ENCODE measurements at places on chromosomes 13 and 19.

GRCh38 chr19:18633321-18633720 lies 3.5 kb upstream of the KLHL26 start:
- no peak for DNase-seq

DNA sequence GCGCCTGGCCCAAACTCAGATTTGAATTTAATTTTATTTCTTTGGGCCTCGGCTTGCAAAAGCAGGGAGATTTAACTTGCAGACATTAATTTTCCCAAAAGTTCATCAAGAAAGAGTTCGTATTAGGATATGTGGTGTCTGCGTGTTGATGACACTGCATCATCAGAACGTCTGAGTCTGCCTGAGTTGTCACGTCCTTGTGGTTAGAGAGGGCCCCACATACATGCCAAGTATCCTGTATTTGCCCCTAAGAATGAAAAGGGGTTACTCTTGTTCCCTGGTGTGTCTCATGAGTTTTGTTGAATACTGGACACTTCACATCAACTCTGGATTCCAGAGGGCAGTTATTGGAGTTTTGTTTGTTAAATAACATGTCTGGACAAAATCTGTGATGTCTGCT lies 5.6 kb upstream of the TEX29 start:
- no peak for DNase-seq

DNA sequence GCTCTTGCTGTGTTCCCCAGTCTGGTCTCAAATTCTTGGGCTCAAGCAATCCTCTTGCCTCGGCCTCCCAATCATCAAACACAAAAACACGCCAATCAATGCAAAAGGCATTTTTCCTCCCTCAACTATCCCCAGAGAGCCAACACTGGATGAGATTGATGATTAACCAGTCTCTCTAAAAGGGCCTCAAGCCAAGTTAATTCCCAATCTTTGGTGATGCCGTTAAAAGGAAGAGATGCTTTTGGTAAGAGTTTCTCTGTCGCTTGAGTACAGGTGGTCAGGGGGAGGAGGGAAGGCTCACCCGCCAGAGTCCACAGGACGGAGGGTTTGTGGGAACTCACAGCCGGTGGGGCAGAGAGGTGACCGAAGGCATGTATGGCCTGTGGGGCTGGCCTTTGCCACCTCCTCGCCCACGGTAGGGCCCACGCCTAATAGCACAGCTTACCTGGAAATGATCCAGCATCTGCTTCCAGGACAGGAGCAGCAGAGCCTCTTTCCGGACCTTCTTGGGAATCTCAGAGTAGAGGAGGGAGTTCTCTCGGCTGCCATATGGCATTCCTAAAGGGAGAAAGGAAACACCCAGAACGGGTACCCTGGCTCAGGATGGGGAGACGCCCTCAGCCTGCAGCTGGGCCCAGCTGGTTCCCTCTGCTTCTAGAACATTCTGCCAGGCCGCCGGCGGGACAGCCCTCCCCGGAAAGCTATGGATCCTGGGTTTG lies 18.1 kb downstream of the DPP9 start:
- DNase-seq: no peak

DNA sequence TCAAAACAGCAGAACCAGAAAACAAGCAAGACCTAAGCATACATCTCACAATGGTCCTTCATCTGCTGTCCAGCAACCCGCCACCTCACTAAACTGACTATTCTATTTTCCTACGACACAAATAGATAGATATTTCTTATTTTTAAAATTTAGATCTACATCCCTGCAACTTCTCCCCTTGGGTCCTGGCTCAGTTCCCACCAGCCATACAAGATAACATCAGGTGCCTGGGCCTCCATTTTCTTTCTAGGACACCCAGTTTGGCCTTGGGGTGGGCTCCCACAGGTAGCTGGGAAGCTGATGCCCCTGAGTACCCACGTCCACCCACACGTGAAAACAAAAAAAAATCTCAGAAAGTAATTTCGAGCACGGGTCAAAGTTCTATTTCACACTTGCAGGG lies 47.6 kb downstream of the TGDS start:
- DNase-seq: no peak

DNA sequence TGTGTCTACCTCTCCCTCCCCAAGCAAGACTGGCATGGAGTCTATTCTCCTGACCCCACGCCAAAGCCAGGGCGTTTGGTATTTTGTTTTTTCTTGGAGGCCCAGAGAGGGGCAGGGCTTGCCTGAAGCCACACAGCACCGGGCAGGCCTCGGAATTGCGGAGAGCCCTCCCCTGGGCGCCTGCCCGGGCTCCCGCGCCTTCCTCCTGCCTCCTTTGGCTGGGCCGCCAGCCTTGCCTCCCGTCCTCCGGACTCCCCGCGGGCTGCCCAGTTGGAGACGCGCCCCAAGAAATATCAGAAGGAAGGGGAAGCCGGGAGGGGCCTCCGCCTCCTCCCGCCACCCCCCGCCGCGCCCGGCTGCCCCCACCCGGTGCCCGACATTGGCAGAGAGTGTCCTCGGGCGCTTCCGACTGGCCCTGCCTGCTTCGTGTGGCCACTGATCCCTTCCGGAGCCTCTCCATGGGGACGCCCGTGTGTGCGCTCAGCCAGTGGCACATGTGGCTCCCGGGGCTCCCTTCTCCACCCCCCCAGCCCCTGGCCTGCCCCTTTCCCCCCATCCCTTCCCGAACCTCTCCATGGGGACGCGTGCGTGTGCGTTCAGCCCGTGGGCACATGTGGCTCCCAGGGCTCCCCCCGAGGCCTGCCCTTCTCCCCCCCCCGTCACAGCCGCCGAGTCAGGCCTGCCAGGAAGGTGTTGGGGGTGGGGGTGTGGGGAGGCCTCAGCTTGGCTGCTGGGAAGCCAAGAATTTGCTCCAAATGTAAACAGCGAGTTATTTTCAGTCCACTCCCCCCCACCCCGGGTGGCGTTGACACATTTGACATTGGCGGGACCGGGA lies 37.3 kb downstream of the NFIC start:
- no peak for DNase-seq

DNA sequence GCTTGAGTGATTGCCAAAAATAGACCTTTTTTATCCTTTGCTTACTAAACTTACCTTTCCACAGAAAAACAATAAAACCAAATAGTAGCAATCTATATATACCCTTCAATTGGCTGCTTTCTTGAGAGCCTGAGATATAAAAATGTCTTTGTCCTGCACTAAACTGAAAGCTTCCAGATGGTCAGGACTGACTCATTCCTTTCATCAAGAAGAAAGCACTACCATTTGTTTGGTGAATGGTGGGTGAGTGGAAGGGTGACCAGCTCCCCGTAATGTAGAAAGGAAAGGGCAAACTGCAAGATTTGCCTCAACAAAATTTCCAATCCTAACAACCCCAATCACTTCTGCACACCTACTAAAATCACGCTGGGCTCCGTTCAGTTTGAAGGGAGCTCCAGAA lies 67.8 kb downstream of the SACS start:
- no peak for DNase-seq

DNA sequence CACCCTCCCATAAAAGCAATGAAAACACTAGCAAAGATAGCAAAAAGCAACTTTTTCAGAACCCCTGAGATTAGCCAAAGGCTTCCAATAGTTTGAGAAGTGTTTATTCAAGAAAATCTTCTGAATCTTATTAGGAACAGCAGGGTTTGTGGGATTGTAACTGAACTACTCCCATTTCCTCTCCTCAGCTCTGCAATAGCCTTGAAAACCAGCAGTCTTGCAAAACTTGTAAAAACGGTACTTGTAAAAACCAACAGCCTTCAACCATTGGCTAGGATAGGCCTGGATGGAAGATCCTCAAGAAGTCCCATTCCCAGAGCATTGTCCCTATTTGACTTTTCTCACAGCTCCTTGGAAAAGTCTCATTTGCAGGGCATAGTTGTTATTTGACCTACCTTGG lies 12.1 kb downstream of the RNASEH2B start:
- DNase-seq: no peak

DNA sequence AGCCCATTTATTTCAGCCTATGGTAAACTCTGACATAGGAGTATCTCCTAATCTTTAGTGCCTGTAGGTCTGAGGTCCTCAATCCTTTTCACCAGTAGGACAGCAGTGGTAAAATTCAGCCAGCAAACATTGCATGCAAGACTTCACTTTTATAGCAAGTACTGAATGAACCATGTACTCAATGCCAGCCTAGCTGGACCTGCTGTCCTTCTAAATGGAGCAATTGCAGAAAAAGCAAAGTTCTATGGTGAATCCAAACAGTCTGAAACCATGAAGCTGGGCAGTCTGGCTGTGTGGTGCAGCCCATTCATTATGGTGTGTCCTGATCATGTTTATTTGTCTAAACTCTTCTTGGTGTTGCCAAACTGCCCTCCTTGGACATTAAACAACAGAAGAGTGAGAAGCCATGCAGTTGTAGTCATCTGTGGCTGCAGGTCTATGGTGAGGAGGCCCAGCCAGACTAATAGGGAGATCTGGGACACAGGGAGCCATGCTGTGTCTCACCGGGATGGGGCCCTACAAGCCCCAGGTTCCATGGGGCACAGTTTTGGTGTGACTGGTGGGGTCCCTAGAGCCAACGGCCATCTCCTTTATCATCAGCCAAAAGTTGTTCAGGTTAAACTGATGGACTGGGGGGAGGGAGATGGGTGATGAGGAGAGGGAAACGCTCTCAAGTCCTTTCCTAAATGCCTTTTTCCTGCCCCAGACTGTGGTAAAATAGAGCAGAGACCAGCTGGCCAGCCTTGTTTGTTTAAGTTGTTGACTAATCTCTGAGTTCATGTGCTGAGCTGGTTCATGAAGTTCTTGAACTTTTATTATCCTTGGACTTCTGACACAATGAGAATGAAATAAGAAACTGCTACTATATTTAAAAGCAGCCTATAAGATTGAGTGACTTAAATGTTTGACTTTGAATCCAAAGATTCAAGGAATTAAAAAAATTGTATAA lies 20.6 kb upstream of the TNFSF11 start:
- no peak for DNase-seq

DNA sequence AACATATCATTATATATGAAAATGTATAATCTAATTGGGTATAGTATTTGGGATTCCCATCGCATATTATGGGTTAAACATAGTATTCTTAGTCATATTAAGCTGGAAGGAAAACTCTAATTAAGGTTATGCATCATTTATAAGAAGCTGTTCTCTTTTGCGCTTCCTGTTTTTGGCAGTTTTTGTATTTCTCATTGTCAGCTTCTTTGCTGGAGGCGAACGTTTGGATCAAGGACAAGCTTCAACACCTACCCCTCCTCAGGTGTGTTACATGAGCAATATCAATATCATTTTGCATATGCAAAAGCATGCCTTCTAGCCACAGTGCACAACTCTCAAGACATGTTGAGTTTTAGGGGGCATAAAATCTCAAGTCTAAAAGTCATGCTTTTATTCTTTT lies 439.8 kb downstream of the TDRD3 start:
- no peak for DNase-seq

GRCh38 chr19:9381361-9381785 lies 18.6 kb downstream of the ZNF177 start:
- DNase-seq: no peak

- no peak for DNase-seq
Measured at GRCh38 chr13:69580255-69580654, 527.4 kb upstream of the ATXN8OS start.

GRCh38 chr13:51797664-51798488 lies 6.1 kb downstream of the DHRS12 start:
- no peak for DNase-seq

DNA sequence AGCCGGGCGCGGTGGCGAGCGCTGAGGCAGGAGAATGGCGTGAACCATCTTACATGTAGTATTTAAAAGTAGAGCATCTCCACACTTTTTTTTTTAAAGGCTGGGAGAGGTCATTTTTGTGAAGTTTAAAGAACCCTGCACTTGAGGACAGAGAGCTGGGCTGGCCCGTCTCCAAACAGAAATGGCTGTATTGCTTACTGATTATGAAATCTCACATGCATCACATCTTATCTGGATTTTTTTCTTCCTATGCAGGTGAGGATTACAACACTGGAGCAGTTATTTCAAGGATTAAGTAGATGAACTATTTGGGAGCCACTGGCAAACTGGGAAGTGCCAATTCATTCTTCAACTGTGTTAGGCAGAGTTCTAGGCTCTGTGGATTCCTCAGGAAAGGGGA lies 59.5 kb downstream of the TEX26 start:
- no peak for DNase-seq

DNA sequence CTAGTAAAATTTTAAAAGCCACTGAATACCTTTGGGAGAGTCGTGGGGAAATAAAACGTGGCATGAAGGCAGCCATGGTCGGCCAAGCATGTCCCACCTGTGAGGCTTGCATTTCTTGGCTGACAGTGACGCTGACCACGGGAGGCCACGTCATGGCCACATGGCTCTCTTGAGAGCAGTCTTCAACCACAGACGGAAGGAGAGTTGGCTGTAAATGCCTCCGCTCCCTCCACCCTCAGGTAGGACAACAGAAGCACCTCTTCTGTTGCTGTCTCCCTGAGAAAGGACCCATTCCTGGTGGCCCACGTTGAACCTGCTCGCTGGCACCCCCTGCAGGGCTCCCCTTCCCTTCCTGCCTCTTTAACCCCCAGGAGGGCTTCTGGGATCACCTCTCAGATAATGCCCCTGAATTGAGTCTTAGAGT lies 10.6 kb upstream of the LRRC25 start:
- no peak for DNase-seq

- DNase-seq: no peak
Measured at GRCh38 chr19:36041831-36042230, 9.2 kb upstream of the CLIP3 start.

DNA sequence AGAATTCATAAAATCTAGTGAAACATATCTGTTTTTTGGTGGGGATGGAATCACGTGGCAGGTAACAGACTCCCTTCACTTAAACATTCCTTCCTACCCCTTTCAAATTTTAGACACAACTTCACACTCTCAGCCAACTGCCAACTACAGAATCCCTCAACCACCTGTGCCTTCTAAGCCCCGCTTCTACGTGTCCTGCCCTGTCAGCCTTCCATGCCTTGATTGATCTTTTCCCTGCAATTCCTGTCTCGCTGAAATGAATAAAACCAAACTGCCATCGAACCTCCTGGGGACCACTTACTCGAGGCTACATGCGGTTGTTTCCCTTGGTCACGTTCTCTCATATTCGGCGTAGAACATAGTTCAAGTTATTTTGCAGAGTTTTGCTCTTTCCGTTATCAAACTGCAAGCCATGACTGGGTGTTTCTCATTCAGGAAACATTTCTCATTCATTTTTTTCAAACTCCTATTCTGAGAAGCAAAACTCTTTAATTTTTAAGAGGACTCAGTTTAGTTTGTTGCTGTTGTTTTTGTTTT lies 1.1 kb downstream of the ZNF625 start:
- no peak for DNase-seq

GRCh38 chr13:42075517-42075916 lies 27.1 kb downstream of the DGKH start:
- DNase-seq: no peak

- no peak for DNase-seq
Measured at GRCh38 chr13:39321574-39321973, 281.4 kb downstream of the LHFPL6 start.

All from stimulated activated CD4-positive, alpha-beta T cell treated with anti-CD3 and anti-CD28 coated beads, Interleukin-1b, Interleukin-23, amount 100 ng/mL, for 1 hour (primary cell).